ENCODE measurements at places on chromosomes 4 and X. TPM values are rescaled to one million over a fixed set of nuclear protein-coding genes. Genes with fewer than 3 reads are reported as not detected.

Gene APELA
- total RNA-seq: not detected

Gene ATP2B3
- not detected for total RNA-seq

- DNase-seq: no peak
- H3K4me1 ChIP-seq: no peaks in the 10 kb centered on the region
- H3K27ac ChIP-seq: no peak overlapping the region
Observed at GRCh38 chr4:76836860-76837562, 60.9 kb downstream of the SOWAHB start.

Gene LIAS
- total RNA-seq: 17.7 TPM

- no peaks in the 10 kb centered on the region for H3K4me1 ChIP-seq
- no peak overlapping the region for H3K4me3 ChIP-seq
- DNase-seq: no peak
- H3K27ac ChIP-seq: no peak overlapping the region
- H3K27me3 ChIP-seq: no peaks in the 10 kb centered on the region
Observed at GRCh38 chr4:18042754-18043153, 21.2 kb upstream of the LCORL start.

Gene CCDC160
- not detected for total RNA-seq

- no peak overlapping the region for H3K27ac ChIP-seq
- H3K4me3 ChIP-seq: no peak overlapping the region
- DNase-seq: no peak
Observed at GRCh38 chrX:50838820-50839600, 25.0 kb upstream of the SHROOM4 start.

- peaks cover 13% of the 10 kb centered on the region for H3K4me1 ChIP-seq
- peak within 1 kb of the TSS; percentile 37 for H3K4me3 ChIP-seq
- peak; percentile 53 for DNase-seq
- no peaks in the 10 kb centered on the region for H3K27me3 ChIP-seq
- no peaks in the 10 kb centered on the region for H3K36me3 ChIP-seq
Observed at GRCh38 chr4:99816545-99817308, at the start of gene DAPP1. DAPP1 (plus strand) TSS chr4:99816827; CDS start chr4:99816914, 87 bp downstream.

Gene SPIN3
- 22.3 TPM for total RNA-seq

DNA sequence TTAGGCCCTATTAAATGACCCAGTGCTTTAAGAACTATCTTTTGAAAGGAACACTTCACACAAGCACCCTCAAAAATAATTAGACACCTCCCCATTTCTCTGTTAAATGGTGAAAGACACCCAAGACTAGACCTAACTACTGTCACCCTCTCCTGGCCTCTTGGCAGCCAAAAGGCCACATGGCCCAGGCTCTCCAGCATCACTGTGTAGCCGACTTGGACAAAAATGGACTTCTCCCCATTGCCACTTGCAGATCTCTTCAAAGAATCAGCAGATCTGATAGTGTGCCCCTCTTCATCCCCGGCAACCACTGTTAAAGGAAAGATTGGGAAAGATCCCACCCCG is 2.0 kb downstream of the MID1IP1 start:
- no peaks in the 10 kb centered on the region for H3K4me1 ChIP-seq
- no peaks in the 10 kb centered on the region for H3K36me3 ChIP-seq
- peak overlapping the region; percentile 88 for H3K27ac ChIP-seq
- DNase-seq: no peak

DNA sequence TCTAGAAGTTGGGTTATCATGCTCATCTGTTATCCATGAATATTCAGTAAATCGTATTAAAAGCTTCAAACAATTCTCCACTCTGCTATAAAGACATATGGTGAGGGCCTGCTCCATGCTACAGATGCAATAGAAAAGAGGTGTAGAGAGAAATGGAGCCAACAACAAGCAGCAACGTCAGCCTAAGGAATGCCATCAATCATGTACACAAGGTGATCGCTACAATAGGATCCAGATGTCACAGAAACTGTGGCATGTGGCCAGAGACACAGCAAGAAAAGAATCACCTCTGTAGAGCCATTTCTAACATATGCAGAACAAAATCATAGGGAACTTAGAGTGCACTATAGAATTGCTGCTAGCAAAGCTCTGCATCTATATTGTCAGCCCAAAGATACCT is 1188.1 kb downstream of the PCDH7 start:
- H3K27me3 ChIP-seq: no peaks in the 10 kb centered on the region
- no peak overlapping the region for H3K4me3 ChIP-seq
- no peaks in the 10 kb centered on the region for H3K36me3 ChIP-seq
- DNase-seq: no peak
- no peaks in the 10 kb centered on the region for H3K4me1 ChIP-seq
- H3K27ac ChIP-seq: no peak overlapping the region

DNA sequence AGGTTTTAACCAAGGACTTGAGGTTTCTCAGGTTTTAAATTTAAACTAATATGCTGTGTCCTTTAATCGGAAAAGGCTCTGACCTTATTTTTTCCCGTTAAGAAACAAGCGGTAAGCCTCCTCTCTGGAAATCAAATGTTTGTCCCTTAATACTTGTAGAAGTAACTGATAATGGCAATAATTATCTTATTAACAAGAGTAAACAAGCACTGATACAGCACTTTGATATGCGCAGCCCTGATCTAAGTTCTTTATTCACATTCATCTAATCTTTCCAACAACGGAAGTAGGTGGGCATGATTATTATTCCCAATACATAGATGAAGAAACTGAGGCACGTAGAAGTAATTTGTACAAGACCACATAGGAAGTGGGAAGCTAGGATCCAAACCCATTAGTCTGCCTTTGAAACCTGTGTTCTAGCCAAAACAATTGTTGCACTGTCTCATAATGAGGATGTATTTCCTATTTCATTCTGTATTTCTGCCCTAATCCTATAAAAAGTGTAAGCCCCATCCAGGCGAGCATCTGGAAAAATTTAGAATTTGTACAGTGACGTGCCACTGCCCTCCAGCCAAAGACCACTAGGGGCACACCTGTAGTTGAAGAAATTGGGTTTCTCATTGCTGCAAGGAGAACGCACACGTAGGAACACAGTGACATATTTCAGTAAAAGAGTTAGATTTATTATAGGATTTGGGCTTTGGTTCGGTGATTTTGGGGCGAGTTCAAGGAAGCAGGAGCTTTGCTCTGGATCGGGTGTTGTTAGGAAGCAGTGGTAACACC is 606 bp downstream of the CXorf58 start:
- no peaks in the 10 kb centered on the region for H3K36me3 ChIP-seq
- no peaks in the 10 kb centered on the region for H3K4me1 ChIP-seq
- no peak for DNase-seq
- no peaks in the 10 kb centered on the region for H3K27me3 ChIP-seq

GRCh38 chr4:95439071-95439470 is 109.7 kb downstream of the UNC5C start:
- no peaks in the 10 kb centered on the region for H3K4me1 ChIP-seq
- no peaks in the 10 kb centered on the region for H3K36me3 ChIP-seq
- no peak for DNase-seq
- no peaks in the 10 kb centered on the region for H3K27me3 ChIP-seq

DNA sequence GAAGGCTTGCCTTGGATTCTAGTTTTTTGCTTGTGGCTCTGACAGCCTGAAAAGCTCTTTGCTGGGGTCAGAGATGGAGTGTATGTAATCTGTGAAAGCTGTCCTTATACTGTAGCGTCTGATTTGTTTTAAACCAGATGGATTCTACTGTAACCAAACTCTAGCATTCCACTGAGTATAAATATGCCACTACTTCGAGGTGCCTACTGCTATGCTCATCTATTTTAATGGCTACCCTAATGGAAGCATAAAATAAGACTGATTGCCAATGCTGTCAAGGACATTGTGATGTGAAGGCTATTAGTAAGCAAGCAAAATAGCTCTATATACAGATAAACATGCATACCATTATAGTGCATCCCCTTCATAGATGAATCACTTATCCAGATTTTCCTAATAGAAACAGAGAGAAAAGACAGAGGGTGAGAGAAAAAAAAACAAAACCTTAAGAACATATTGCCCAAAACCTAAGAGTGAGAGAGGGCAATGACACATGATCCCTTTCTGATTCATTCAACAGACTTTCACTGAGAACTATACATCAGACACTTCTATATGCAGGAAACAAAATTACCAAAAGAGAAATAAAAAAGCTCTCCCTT is 1025.8 kb upstream of the LCORL start:
- no peak overlapping the region for H3K27ac ChIP-seq
- H3K4me3 ChIP-seq: no peak overlapping the region
- DNase-seq: no peak
- no peaks in the 10 kb centered on the region for H3K27me3 ChIP-seq

Gene TRIM75
- not detected for total RNA-seq

Gene ADH1A
- total RNA-seq: not detected

DNA sequence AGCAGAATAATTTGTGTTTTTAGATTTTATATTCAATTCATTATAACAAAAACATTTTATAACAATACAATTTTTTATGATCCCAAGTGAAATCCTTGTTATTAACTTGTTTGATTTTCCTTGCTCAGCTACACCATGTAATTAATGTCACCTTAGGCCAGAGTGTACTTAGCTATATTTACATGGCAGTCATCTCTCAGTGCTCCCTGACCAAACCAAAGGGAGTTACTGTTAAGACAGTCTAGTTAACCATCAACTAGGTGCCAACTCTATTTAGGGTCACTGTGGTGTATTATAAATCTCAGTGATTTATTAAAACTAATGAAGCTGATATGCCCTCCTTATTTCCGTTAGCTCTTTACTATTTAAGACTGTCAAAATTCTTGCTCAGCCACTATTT is 44.4 kb downstream of the CCDC158 start:
- no peaks in the 10 kb centered on the region for H3K36me3 ChIP-seq
- H3K27me3 ChIP-seq: no peaks in the 10 kb centered on the region
- no peaks in the 10 kb centered on the region for H3K4me1 ChIP-seq
- no peak for DNase-seq
- no peak overlapping the region for H3K27ac ChIP-seq

GRCh38 chrX:130091980-130092522 is 18.2 kb downstream of the ELF4 start:
- H3K36me3 ChIP-seq: no peaks in the 10 kb centered on the region
- peak; percentile 95 for DNase-seq
- H3K4me1 ChIP-seq: peaks cover 4% of the 10 kb centered on the region

DNA sequence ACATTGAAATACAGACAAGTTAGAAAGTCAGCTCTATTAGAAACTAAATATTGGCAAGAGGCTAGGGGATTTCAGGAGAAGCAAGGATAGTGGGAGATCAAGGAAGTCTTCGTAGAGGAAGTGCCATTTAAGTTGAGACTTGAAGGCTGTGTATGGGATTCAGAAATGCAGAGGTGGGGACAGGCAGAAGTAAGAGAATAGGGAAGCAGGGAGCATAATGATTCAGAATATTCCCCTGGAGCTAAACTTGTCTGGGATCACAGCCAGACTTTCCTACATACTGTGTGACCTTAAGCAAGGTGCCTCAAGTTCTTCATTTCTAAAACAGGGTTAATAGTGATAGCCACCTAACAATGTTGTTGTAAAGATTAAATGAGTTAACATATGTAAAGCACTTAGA is 108.8 kb downstream of the DDIT4L start:
- H3K36me3 ChIP-seq: no peaks in the 10 kb centered on the region
- H3K4me1 ChIP-seq: no peaks in the 10 kb centered on the region
- no peaks in the 10 kb centered on the region for H3K27me3 ChIP-seq
- DNase-seq: no peak
- H3K27ac ChIP-seq: no peak overlapping the region
- no peak overlapping the region for H3K4me3 ChIP-seq

DNA sequence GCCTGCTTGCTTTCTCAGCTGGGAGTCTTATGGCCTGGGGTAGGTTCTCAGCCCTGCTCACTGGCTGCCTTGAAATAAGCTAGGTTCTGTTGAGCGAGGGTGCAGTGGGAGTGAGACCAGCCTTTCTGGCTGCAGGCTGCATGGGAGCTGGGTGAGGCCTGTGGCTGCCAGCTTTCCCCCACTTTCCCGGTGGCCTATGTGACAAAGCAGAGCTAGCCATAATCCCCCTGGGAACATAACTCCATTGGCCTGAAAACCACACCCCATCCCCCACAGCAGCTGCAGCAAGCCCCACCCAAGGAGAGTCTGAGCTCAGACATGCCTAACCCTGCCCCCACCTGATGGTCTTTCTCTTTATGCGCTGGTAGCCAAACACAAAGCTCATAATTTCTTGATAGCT is 118.9 kb downstream of the KLHL4 start:
- H3K27ac ChIP-seq: no peak overlapping the region
- H3K27me3 ChIP-seq: no peaks in the 10 kb centered on the region
- no peaks in the 10 kb centered on the region for H3K36me3 ChIP-seq
- no peak overlapping the region for H3K4me3 ChIP-seq

DNA sequence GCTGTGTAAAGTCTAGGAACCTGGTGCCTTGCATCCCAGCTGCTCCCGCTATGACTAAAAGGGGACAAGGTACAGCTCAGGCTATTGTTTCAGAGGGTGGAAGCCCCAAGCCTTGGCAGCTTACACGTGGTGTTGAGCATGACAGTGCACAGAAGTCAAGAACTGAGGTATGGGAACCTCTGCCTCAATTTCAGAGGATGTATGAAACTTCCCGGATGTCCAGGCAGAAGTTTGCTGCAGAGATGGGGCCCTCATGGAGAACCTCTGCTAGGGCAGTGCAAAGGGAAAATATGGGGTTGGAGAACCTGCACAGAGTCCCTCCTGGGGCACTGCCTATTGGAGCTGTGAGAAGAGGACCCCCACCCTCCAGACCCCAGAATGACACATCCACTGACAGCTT is 76.6 kb downstream of the DDX60 start:
- no peaks in the 10 kb centered on the region for H3K36me3 ChIP-seq
- no peaks in the 10 kb centered on the region for H3K4me1 ChIP-seq
- no peak overlapping the region for H3K27ac ChIP-seq
- H3K27me3 ChIP-seq: no peaks in the 10 kb centered on the region
- no peak overlapping the region for H3K4me3 ChIP-seq
- no peak for DNase-seq

- no peak for DNase-seq
- no peak overlapping the region for H3K4me3 ChIP-seq
- no peak overlapping the region for H3K27ac ChIP-seq
- H3K4me1 ChIP-seq: no peaks in the 10 kb centered on the region
Observed at GRCh38 chr4:1644891-1645657, 39.0 kb downstream of the FAM53A start.
